GM04503 (cell line): ENCODE measurements at places on chromosomes 3 and 15.

DNA sequence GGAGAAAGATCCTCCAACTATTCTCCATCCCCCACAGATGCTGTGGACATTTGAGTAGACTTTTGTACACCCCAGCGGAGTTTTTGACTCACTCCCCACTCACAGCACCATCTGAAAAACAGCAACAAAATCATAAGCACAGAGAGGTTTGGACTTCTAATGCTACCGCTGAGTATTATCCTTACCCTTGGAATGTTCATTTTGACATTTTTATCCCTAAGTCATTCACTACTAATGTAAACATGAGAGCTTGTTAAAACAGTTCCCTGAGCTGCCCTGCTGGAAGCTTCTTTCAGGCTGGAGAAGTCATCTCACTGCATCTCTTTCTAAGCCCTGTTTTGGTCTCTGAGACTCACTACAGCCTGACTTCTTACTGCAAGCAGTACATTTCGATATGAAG, 1045.9 kb downstream of the MCTP2 start:
- DNase-seq, result peak; percentile 57

- DNase-seq, result no peak
Observed at GRCh38 chr3:123335007-123335670, 113.8 kb downstream of the ADCY5 start.

DNA sequence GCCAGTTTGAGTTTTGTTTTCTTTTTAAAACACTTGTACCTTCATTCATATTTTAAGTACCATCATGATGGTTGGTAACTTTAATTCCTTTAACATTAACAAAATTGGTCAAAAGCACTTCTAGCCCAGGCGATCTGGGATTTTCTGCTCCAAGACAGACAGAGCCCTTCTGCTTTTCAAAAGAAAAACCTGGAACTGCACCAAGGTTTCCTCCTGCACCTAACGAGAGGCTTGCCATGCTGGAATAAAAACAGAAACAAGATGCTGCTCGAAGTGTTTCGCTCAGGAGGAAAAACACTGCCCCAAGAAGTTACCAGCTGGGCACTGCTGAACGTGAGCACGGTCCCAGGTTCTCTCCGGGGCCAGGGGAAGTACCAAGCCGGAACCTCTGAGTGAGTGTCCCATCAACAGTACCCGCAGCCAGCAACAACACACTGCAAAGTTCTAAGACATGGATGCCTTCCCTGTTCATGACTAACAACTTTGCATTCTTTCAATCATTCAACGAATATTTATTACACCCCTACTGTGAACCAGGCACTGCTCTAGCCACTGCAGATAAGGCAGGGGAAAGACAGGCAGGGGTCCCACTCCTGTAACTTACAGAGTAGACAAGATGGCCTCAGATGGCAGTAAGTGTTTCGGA, 98.8 kb downstream of the XXYLT1 start:
- no peak for DNase-seq

GRCh38 chr15:65305776-65306175, 1.3 kb downstream of the RNU5B-1 start:
- DNase-seq, result no peak

- no peak for DNase-seq
Observed at GRCh38 chr15:87633525-87633924, 623.0 kb downstream of the NTRK3 start.
